ENCODE measurements at places on chromosomes 16 and 17. TPM values are rescaled to one million over a fixed set of nuclear protein-coding genes. Genes with fewer than 3 reads are reported as not detected.

- no peaks in the 10 kb centered on the region for H3K27me3 ChIP-seq
- H3K27ac ChIP-seq, result no peak overlapping the region
- no peak for DNase-seq
Observed at GRCh38 chr17:2939714-2940351, 123.6 kb downstream of the OR1D5 start.

Gene SNAI3
- total RNA-seq, result not detected

DNA sequence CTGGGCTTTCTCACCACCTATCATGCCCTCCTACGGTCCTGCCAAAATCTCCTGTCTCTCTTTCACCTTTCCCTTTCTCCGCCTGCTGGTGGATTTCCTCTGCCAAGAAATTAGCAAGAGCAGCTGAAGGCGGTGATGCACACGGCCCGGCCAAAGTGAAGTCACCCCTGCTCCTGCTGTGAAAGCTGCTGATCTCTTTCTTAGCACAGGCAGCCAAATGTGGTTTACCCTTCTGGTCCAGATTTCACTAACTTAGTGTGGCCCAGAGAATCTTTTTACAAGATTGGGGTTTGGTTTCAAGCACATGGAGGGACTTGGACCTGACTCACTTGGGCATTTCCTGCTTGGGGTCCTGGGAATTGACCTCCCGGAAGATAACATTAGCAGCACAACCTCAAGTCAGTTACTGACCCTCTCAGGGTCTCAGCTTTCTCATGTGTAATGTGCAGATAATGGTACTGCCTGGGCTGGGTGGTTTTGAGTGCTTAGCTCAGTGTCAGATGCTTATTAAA lies 155.7 kb downstream of the SOCS1 start:
- peak; percentile 46 for DNase-seq
- H3K4me1 ChIP-seq, result peaks cover 27% of the 10 kb centered on the region

- peak; percentile 63 for DNase-seq
Observed at GRCh38 chr17:55452139-55452790, 30.6 kb upstream of the MMD start.

Gene KREMEN2
- 1.6 TPM for total RNA-seq

- no peaks in the 10 kb centered on the region for H3K4me1 ChIP-seq
- no peaks in the 10 kb centered on the region for H3K27me3 ChIP-seq
- no peak for DNase-seq
- H3K4me3 ChIP-seq, result no peak overlapping the region
- no peak overlapping the region for H3K27ac ChIP-seq
- no peaks in the 10 kb centered on the region for H3K36me3 ChIP-seq
Observed at GRCh38 chr16:25481636-25482035, 210.1 kb upstream of the HS3ST4 start.

- DNase-seq, result no peak
- H3K4me3 ChIP-seq, result no peak overlapping the region
- H3K27me3 ChIP-seq, result no peaks in the 10 kb centered on the region
- no peak overlapping the region for H3K27ac ChIP-seq
- H3K4me1 ChIP-seq, result no peaks in the 10 kb centered on the region
Observed at GRCh38 chr16:81708266-81709015, 70.7 kb upstream of the PLCG2 start.

DNA sequence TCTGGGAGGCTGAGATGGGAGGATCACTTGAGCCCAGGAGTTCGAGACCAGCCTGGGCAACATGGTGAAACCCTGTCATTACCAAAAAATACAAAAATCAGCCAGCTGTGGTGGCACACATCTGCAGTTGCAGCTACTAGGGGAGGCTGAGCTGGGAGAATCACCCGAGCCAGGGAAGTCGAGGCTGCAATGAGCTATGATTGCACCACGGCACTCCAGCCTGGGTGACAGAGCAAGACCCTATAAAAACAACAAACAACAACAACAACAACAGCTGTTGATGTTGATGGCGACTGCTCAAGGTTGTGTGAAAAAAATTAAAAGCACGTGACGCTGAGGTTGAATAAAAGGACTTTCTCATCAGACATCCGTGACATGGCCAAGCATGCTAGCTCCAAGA lies 40.8 kb upstream of the CIBAR2 start:
- H3K4me3 ChIP-seq, result no peak overlapping the region
- H3K36me3 ChIP-seq, result no peaks in the 10 kb centered on the region
- peaks cover 15% of the 10 kb centered on the region for H3K4me1 ChIP-seq
- DNase-seq, result no peak

Gene ABAT
- 6.9 TPM for total RNA-seq

GRCh38 chr16:23803591-23804123 lies 32.1 kb upstream of the PRKCB start:
- no peaks in the 10 kb centered on the region for H3K27me3 ChIP-seq
- peak overlapping the region; percentile 31 for H3K27ac ChIP-seq
- peaks cover 17% of the 10 kb centered on the region for H3K4me1 ChIP-seq
- H3K36me3 ChIP-seq, result no peaks in the 10 kb centered on the region
- H3K4me3 ChIP-seq, result peak overlapping the region; percentile 9
- DNase-seq, result peak; percentile 91

DNA sequence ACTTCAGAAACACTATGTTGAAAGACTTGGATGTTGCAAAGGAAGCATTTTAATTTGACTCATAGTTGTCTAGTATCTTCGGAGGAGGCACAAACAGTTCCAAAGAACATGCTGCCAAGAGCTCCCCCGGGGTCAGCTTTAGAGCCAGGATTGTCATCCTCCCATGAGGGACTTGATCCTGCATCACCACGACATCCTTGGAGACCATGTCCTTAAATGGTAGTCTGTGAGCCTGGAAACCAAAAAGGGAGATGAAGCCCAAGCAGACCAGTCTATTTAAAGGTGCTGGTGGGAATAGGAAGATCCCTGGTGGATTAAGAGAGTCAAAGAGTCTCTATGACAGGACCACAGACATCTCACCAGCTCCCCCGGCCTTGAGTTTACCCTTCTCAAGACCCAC lies 33.3 kb upstream of the DYNLRB2 start:
- DNase-seq, result no peak
- H3K36me3 ChIP-seq, result no peaks in the 10 kb centered on the region
- no peak overlapping the region for H3K4me3 ChIP-seq
- H3K27me3 ChIP-seq, result no peaks in the 10 kb centered on the region
- no peak overlapping the region for H3K27ac ChIP-seq
- no peaks in the 10 kb centered on the region for H3K4me1 ChIP-seq

- H3K27ac ChIP-seq, result no peak overlapping the region
- peak; percentile 44 for DNase-seq
- H3K4me1 ChIP-seq, result no peaks in the 10 kb centered on the region
- H3K27me3 ChIP-seq, result no peaks in the 10 kb centered on the region
- H3K36me3 ChIP-seq, result no peaks in the 10 kb centered on the region
- H3K4me3 ChIP-seq, result no peak overlapping the region
Observed at GRCh38 chr17:75625813-75626486, 7.3 kb upstream of the SMIM5 start.

Gene DOC2B
- total RNA-seq, result 0.39 TPM

- H3K27ac ChIP-seq, result no peak overlapping the region
Observed at GRCh38 chr16:78277321-78278055, 178.0 kb downstream of the WWOX start.

DNA sequence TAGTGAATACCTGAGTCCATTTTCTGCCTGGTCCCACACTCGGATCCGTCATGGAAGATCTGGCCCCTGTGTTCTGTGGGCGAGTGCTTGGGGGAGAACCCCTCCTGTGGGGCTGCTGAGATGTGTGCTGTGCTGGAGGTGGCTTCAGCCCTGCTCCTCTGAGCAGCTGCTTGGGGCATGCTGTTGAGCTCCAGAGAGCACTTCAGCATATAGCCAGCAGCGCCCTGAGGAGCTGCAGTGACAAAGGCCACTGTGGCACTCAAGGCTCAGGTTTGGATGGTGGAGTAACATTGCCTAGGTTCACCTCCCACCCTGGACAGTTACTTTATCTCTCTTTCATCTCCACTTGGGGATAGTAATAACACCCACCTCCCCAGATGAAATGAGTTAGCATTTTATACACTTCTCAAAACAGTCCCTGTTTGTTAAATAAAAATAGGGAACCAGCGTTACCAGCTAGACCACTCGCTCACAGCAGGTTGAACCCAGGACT lies 75.3 kb downstream of the KSR1 start:
- H3K27ac ChIP-seq, result no peak overlapping the region
- no peak for DNase-seq
- no peaks in the 10 kb centered on the region for H3K36me3 ChIP-seq
- no peaks in the 10 kb centered on the region for H3K27me3 ChIP-seq
- H3K4me1 ChIP-seq, result peaks cover 42% of the 10 kb centered on the region
- H3K4me3 ChIP-seq, result no peak overlapping the region

GRCh38 chr16:13982451-13982850 lies 62.5 kb downstream of the ERCC4 start:
- H3K4me3 ChIP-seq, result no peak overlapping the region
- H3K4me1 ChIP-seq, result no peaks in the 10 kb centered on the region
- no peak for DNase-seq
- no peaks in the 10 kb centered on the region for H3K36me3 ChIP-seq
- H3K27me3 ChIP-seq, result no peaks in the 10 kb centered on the region

DNA sequence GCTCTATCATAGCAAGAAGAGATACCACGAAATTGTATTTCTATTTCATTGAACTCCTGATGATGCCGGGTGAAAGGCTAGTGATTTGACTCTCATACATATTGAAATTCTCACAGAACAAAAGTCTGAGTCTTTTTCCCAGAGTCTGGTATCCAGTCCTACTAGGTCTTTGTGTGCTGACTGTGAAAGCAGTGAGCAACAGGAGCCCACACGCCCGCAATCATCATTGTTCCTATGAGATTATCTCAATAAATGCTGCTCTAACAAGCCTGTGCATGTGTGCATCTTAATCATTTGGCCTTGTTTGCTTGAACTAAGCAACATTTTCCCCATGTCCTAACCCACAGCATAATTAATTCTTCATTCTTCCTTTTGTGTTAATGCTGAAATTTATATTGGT lies 1466.0 kb downstream of the CDH11 start:
- H3K27ac ChIP-seq, result no peak overlapping the region
- no peaks in the 10 kb centered on the region for H3K27me3 ChIP-seq
- no peaks in the 10 kb centered on the region for H3K4me1 ChIP-seq
- no peak for DNase-seq

All from A673 (cell line).